ENCODE measurements at places on chromosomes 3 and 15.

GRCh38 chr3:170117134-170117533 is 64.4 kb downstream of the PHC3 start:
- no peak for DNase-seq

GRCh38 chr15:81314378-81314777 is 9.6 kb downstream of the STARD5 start:
- no peak for DNase-seq

GRCh38 chr15:33788906-33789540 is 179.3 kb upstream of the CHRM5 start:
- no peak for DNase-seq

GRCh38 chr3:111362381-111363009 is 179.5 kb upstream of the CD96 start:
- DNase-seq, result no peak

- no peak for DNase-seq
Observed at GRCh38 chr3:172313671-172314070, 134.6 kb downstream of the GHSR start.

- DNase-seq, result no peak
Observed at GRCh38 chr15:101078669-101079323, 159.6 kb downstream of the LRRK1 start.

GRCh38 chr15:38756441-38756840 is 191.8 kb upstream of the RASGRP1 start:
- DNase-seq, result no peak

DNA sequence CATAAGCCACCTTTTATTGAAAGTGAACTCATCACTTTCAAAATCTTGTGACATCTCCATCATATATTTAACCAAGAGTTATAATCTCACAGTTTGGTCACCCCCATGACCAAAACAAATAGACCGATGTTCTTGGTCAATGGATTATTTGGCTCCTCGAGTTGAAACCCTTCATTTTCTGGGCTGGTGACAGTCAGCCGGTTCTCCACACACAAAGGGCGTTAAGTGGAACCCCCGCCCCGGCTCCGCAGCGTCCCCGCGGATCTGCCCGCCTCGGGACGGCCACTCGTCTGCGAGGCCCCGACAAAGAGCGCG is 772 bp downstream of the TSPAN3 start:
- no peak for DNase-seq

DNA sequence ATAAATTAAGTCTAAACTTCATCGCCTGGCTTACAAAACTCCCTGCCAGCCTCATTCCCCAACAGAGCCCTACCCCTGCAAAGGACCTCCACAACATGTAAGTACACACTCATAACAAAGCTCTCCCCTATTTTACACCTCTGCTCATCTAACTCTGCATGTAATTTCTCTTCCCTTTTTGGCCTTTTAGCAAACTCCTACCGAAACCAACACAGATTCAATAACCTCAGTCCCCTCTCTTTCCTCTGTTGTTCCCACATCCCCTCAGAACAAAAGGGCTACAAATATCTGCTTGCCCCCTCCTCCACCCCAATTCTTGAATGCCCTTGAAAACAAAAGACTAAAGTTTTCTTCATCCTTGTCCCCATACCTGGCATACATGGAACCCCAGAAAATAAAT is 662 bp downstream of the UBL7 start:
- DNase-seq, result peak; percentile 40

DNA sequence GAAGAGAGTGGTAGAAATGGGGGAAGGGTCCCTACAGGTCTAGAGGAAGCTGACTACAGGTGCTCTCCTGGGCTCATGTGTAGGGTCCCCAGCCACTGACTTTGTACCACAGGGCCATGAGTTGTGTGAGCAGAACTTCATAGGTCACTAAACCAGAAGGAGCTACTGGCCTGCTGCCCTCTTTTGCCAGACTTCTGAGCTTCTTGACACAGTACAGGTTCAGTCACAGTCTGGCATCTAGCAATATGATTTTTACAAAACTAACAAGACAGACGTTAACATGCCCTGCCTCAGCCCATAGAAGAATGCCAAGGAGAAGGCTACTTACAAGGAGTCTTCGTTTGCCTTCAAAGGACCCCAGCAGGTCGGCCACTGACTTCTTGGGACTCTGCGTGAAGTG is 3.2 kb downstream of the CCDC80 start:
- DNase-seq, result no peak

DNA sequence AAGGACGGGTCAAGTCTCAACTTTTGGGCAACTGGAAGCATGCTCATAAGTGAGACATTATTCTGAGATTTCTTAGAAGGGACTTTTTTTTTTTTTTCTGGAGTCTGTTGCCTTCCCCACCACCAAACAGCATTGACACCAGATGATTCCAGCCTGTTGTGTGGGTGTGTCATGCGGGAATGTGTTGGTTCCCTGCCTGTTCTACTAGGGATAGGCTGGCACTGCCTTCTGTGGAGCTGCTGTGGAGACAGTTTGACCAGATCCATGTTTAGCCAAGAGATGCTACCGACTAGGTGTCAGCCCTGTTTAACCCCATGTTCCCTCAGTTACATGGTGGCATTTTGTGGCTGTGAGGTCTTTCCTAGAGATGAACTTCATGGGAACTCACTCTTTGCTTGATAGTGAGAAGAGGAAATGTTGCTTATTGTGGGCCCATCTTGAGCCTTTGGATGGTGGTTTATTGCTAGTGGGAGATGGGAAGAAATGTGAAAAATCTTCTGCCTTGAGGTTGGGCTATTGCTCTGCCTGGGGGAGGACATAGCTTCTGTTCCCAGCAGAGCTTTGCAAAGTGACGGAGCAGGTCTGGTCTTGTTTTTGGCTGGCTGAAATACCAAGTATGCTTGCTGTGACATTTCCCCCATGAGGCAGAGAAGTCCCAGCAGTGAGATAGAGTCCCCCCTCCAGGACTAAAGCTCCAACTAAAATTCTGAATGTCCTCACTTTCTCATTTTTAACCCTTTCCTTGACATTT is 31.3 kb downstream of the TRAK1 start:
- no peak for DNase-seq

GRCh38 chr15:44094781-44095180 is 100.3 kb downstream of the FRMD5 start:
- no peak for DNase-seq

DNA sequence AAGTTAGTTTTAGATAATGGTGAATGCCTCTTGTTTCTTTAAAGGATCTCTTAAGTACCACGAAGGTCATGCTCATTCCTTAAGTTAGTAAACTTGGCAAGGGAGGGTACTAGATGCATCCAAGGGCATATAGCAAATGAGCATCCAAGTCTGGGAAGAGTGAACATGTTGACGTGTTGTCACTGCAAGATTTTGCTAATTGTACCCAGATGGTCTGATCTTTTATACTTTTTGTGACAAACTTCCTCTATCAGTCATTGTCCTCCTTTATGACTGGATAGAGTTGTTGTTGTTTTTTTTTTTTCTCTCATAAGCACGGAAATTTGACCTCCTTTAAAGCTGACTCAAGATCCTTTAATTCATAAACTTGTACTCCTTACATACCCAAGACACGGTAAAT is 121.3 kb downstream of the CHST2 start:
- DNase-seq, result no peak

DNA sequence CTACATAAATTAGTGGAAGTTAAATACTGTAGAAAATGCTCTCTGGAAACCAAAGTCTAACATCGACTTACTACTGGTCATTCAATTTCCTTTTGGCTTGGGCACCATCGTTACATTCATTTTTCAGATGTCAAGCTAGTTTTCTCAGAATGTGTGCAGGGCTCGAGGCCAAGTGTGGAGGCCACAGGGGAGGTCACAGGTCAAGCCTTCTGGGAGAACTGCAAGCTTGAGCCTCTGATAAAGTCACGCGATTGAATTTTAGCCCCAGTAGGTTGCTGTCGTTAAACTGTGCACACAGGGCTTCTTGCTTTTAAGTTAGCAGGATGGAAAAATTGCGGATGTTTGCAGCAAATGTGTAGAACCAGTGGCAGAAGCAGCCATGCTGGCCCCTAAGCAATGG is 182.2 kb downstream of the APBA2 start:
- no peak for DNase-seq

DNA sequence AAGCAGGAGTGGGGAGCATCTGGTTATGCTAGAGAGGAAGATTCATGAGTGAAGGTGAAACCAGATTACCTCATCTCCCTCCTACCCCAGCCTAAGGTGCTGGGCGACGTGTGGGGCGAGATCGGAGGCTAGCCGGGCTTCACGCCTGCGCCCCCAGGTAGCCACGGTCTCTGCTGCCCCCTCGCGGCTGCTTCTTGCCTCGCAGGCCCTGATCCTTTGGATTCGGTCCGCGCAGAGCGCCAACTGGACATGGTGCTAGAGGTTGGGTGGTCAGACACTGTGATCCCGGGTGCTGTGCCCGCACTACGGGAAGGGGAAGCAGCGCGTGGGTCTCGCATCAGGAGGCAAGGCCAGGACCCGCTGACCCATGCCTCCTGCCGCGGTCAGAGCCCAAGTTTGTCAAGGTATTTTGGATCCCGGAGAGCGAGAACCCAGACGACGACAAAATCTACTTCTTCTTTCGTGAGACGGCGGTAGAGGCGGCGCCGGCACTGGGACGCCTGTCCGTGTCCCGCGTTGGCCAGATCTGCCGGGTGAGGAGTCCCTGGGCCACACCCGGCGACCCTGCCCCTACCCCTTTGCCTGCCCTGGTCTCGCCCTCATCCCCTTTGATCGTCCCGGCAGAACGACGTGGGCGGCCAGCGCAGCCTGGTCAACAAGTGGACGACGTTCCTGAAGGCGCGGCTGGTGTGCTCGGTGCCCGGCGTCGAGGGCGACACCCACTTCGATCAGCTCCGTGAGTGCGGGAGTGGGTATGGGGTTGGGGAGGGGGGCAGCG is 4.2 kb downstream of the SEMA3B start:
- DNase-seq, result peak; percentile 49

DNA sequence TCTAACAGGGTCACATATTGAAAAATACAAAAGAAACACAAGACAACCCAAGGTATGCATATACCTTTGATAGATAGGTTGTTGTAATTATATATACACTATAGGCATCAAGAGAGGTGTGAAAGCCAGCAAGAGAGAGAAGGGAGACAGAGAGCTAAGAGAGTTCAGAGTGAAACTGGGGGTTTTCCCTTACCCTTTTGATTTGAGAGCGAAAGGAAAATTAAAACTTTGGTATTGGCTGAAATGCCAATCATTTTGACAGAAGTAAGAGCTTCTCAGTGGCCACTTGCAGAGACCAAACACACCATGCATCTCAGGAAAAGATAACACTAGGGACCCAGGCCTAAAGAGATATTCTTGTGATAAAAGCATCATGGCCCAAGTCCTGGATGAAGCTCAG is 183.6 kb downstream of the SHOX2 start:
- DNase-seq, result no peak

GRCh38 chr15:82810061-82810889 is 847 bp downstream of the WHAMM start:
- DNase-seq, result no peak

DNA sequence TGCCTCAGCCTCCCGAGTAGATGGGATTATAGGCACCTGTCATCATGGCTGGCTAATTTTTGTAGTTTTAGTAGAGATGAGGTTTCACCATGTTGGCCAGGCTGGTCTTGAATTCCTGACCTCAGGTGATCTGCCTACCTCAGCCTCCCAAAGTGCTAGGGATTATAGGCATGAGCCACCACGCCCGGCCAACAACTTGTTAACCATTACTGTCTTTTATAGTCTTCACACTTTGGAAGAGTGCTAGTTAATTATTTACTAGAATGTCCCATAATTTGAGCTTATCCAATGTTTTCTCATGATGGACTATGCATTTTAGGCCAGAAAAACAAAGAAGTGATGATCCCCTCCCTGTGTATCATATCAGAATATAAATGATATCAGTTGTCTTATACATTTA is 288.6 kb upstream of the CBLB start:
- DNase-seq, result no peak

DNA sequence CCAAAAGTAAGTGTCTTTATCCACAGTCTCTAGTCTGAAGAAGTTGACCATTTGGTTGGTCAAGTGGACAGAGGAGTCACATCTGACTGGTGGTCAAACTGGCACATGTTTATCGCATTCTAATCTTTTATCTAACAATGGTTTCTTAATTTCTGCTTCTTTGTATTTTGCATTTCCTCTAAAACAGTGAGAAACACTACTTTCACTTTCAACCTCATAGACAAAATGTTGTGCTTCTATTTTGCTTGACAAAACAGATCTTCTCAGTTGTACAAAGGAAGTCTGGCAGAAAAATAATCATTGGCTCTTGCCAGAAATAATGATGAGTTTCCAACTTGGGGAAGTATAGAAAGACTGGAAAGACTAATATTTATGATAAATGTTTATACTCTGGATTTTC is 103.9 kb downstream of the MME start:
- no peak for DNase-seq

- peak; percentile 94 for DNase-seq
Observed at GRCh38 chr15:75198560-75199356, 2.9 kb upstream of the C15orf39 start.

- no peak for DNase-seq
Observed at GRCh38 chr3:36178018-36178417, 202.3 kb upstream of the STAC start.

DNA sequence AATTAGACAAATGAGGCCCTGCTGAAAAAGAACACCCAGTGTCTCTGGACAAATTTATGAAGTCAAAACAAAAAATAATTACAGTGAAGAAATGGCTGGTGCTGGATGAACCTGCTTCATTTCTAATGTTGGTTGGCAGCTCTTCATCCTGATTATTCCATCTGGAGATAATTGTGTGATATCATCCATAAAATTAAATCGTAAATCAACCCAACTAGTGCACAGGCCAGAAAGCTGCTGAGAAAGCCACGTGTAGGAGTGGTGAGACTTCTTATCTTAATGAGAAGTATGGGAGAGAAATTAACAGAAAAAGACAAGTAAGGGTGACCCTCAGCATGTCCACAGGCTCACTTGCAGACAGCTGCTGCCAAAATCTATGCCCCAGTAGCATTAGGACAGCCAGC is 465.2 kb upstream of the TGFBR2 start:
- no peak for DNase-seq

GRCh38 chr3:105868431-105868741 is 426 bp downstream of the CBLB start:
- DNase-seq, result no peak

DNA sequence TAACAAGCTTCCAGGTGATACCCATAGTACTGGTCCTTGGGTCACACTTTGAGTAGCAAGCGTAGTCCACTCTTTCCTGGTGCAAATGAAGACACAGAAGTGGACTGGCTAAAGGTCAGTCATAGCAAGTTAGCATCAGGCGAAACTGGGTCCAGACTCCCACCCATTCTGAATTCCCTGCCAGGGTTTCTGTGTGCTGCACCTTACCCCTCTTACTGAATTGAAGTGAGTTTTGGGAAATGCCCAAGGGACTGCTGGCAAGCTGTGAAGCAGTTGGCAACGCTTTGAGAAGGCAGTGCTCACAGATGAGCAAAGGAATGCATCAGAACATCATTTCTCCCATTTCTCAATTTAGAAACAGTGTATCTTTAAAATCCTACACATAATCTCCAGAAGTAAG is 1.8 kb upstream of the LSG1 start:
- DNase-seq, result no peak

DNA sequence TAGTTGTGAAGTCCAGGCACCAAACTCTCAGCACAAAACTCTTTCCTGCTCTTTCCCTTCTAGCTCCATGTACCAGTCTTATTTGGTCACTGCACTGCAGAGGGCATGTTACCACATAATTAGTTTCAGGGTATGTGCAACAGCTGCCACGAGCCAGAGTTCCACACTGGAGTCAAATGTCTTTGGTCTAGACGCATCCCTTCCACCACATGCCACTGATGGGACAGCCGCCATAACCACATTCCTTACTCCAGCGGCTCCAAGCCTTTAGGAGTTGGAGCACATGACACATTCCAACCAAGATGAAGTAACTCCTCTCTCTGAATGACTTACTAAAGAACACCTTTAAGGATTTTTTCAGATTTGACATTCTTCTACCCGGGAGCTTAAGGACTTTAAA is 153.4 kb downstream of the ERC2 start:
- no peak for DNase-seq

Measured in GM12864 (cell line).